Suppressor macrophage (primary cell): ENCODE measurements at places on chromosomes 11 and 22.

DNA sequence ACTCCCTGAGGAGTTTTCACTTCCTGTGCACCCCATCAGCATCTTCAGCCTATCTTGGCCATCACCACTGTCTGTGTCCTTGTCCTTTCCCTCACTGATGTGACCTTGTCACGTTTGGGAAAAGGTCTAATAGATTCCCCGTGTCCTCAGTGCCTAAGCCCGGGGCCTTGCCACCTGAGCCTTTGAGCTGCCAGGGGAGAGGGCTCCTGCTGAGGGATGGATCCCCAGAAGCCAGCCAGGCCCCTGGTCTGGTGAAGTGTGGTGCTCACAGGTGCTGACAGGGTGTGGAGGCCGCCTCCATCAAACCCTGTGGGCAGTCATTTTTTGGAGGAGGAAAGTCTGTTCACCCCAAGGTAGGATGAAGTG is 47.2 kb downstream of the GAB4 start:
- no peak for DNase-seq

GRCh38 chr22:38792833-38793232 is 1.1 kb downstream of the DNAL4 start:
- DNase-seq = no peak

GRCh38 chr11:12749442-12749841 is 75.2 kb downstream of the TEAD1 start:
- DNase-seq = no peak

DNA sequence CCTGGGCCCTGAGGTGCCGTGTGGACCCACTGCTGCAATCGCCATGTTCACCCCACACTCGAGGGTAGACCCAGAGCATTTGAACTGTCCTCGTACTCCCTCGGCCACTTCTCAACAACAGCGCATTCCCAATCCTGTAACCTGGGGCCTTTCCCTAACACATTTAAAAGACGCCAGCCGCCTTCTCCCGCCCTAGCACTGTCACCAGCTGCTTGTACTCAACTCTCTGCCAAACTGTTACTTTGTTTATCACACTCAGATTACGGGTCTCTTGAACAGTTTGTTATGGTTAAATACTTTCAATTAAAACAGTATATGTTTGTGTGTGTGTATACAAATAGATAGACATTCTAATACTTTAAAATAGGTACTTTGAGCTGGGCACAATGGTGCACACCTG is 20.7 kb downstream of the CDKN1C start:
- DNase-seq = no peak

DNA sequence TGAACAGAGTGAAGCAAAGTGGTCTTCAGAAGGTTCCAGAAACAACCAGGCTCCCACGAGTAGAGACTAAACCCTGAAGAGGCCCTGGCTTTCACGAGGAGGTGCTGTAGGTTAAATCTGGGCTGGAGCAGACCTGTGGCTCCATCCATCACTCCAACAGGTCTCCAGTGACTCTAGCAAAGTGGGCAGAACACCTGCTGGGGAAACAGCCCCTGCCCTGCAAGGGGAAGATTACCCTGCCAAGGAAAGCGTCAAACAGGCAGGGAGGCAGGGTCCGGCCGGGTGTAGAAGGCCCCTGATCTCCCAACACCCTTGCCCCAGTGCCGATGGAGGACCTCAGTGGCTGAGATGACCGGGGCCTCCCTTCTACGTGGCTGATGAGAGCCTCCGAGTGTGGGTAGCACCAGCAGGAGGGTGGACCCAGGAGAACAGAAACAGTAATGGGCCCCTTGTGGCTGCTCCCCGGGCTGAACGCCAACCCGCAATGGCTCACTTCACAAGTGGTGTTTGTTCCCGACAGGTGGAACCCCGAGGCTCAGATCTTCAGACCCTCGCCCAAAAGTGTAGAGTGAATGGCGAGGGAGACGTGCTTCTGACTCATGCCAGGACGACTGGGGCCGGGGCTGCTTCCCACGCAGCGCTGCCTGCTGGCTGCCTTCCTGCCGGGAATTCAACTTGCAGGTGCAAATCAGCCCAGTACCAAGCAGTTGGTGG is 112.0 kb downstream of the SHANK2 start:
- DNase-seq = no peak

- no peak for DNase-seq
Measured at GRCh38 chr11:17505146-17505545, 28.5 kb upstream of the ABCC8 start.

GRCh38 chr22:48440176-48440575 is 1387.5 kb downstream of the BRD1 start:
- no peak for DNase-seq

DNA sequence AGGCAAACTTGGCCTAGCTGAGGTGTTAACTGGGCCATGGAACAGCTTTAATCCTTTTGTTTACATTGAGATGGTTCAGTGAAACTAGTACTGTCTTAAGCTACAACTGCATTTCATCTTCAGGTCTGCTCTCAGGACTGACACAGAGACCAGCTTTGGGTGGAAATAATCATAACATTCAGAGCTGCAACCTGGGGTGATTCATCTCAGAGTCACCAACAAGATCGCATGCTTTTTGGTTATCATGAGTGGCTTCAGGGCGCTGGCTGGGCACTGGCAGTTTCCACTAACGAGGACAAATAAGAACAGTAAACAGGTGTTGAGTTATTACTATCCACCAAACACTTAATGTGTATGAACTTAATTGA is 60.9 kb upstream of the PAX6 start:
- DNase-seq = no peak

- DNase-seq = peak; percentile 67
Measured at GRCh38 chr11:73274722-73275380, 2.7 kb downstream of the P2RY6 start.

DNA sequence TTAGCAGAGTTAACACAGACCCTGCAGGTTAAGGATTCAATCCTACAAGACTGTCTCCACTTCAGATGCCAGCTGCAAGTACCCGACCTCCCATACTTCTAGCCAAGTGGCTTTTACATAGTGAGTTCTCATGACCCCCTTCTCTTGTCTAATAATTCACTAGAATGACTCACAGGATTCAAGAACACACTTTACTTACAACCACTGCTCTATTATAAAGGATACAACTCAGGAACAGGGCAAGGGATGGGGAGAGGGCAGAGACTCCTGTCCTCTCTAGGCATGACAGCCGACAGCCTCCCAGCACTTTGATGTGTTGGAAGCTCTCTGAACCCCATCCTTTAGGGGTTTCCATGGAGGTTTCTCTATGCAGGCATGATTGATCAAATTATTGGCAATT is 60.0 kb downstream of the MYO18B start:
- DNase-seq = no peak

GRCh38 chr11:108786281-108786990 is 121.6 kb downstream of the DDX10 start:
- peak; percentile 13 for DNase-seq

DNA sequence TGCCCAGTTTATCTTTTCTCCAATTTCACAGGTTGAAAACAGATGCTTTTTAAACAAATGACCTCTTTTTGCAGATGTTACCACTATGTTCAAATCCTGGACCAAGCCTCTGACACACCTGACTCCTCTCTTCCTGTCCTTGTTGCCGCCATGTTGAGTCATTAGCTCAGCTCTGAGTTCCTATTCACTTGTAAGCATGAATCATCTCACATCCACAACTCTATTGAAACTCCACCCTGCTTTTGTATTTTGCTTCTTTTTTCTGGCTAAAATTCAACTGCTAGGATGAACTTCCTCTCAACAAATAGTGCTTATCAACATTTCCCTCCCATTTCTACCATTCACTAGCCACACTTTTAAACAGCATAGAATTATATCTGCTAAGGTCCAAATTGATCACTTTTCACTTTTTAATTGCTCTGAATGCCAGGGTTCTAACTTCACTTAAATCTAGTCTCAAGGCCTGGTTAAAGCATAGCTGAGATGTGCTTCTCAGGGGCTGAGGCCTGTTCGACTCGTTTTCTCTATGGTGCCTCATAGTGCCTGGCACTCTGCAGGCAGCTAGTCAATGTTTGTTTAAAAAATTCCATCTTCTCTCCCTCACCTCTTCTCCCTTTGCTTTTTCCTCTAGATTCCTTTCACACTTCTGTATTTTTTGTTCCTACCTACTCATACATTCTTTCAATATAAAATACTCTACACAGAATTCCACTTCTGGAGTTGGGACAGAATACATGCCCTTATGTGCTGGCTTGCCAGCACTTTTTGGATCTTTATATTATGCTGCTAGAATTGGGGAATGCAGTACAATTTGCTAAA is 3.9 kb downstream of the JOSD1 start:
- DNase-seq = peak; percentile 56

GRCh38 chr22:17824457-17824856 is 50.2 kb upstream of the BID start:
- DNase-seq = no peak

DNA sequence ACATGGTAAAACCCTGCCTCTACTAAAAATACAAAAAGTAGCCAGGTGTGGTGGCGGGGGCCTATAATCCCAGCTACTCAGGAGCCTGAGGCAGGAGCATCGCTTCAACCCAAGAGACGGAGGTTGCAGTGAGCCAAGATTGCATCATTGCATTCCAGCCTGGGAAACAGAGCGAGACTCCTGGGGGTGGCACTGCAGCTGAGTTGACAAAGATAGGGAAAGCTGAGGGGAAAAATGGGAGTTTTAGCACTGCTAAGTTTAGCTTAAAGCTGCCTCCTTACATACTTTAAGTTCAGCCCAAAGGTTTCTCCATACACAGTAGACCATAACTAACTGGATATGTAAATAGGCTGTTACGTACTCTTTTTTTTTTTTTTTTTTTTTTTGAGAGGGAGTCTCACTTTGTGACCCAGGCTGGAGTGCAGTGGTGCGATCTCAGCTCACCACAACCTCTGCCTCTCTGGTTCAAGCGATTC is 9.0 kb upstream of the USP28 start:
- DNase-seq = no peak

DNA sequence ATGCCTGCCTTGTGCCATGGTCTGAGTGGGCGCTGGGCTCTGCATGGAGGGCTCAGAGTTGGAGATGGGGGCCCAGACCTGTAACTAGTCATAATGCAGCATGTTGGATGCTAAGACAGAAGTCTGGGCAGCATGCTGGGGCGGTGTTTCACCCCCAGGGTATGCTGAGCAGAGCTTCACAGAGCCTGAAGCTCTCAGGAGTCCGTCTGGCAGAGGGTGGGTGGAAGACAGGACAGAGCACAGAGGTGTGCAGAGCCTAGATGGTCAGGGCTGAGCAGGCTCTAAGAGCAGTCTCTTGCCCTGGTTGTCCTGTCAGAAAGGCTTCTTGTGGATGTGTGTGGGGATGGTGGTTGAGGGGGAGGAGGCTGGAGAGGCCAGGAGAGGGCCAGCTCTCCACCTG is 7.2 kb downstream of the TAF6L start:
- no peak for DNase-seq

DNA sequence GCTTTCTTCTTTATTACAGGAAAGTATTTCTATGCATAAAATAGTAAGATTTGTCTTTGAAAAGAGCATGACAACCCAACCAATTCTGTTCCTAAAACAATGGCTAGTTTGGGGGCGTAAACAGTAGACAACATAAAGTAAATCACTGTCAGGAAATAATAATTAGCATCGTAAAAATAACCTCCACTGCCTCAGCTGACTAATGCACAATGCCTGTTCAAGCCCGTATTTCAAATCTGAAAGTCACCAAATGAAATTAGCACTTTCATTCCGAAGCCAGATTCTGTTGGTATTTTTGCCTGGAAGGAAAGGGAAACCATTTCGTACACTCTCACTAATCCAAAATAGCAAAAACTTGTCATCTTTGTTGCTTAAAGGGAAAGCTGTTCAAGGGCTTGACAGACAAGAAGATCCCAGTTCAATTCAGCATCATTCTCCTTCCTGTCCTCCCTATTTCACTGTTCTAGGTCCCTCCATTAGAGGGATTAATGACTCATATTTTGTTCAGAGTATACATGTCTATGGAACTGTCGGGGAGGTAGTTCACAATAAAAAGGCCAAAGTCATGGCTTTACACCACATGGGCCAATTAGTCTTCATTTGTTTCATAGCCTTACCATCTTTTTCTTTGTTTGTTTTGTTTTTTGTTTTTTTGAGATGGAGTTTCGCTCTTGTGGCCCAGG is 154.7 kb downstream of the CADM1 start:
- DNase-seq = no peak

GRCh38 chr22:48398181-48398905 is 1429.3 kb downstream of the BRD1 start:
- DNase-seq = no peak

- no peak for DNase-seq
Measured at GRCh38 chr11:69683764-69684333, 8.7 kb upstream of the LTO1 start.

DNA sequence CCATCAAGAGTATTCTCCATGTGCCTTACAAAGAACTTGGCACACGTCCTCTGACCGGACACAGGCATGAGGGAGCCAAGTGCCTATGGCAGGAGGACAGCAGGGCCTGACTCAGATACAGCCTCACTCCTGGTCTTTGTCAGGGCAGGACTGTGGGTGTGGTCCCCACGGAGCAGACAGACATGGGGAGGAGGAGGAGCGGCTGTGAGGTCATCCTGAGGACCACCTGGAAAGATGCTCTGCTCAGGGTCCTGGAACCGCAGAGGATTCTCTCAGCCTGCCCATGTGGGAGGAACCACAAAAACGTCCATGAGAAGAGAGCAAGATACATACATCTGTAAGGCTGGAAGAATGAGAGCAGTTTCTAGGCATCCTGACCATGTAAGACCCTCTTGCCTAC is 576.3 kb downstream of the BRD1 start:
- DNase-seq = no peak

GRCh38 chr11:120182372-120182771 is 28.5 kb upstream of the OAF start:
- DNase-seq = no peak

DNA sequence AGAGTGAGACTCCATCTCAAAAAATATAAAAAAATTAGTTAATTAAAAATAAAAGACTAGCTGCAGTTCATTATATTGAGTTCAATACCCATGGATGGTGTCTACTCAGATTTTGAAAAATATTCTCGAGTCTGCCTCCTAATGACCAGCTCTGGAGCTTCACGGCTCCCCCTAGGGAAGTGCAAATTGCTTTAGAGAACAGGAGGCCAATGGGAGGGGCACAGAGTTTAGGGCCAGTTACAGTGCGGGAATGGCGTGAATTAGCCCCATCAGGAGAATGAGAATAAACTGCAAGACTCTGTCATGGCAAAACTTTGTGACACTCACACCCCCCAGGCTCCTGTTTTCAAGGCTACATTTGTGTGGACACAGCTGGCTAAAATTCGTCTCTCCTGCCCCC is 4.6 kb downstream of the FGF4 start:
- no peak for DNase-seq

DNA sequence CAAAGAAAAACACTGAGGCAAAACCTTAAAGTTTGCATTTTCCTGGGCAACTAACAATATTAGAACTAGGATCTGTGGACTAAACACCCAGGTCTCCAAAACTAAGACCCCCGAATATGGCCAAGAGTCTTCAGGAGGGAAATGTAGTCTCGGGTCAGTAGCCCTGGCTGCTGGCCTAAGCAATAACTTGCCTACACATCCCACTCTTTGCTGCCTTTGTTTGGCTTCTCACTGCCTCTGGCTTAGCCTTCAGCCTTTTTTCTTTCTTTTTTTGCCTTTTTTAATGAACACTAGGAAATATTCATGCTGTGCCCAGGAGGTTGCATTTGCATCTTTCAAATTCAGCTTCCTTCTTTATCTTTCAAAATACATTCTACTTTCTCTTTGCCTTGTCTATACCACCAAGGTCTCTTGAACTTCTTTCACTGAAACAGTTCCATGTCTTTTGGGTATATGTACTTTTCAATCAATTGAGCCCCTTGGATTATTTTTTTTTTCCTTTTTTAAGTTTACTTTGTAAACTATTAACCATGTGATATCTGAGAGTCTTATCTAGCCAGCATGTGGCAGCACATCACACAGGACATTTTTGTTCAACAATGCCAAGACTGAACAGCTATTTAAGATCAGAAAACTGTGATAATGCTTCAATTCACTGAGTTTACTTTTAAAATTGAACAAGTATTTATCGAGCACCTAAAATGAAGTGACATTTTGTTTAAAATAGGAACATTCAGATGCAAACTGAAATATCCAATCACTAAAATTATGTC is 165.0 kb upstream of the TRPC6 start:
- DNase-seq = no peak
